MCF 10A (cell line): ENCODE measurements at places on chromosomes 2 and 18. TPM values are rescaled to one million over a fixed set of nuclear protein-coding genes. Genes with fewer than 3 reads are reported as not detected.

GRCh38 chr2:147297820-147298219, 547.0 kb upstream of the ACVR2A start:
- no peak for DNase-seq

GRCh38 chr2:98282109-98282508, 64.1 kb upstream of the CNGA3 start:
- no peak for DNase-seq

Gene SLC8A1
- 1.6 and 1.7 TPM in 2 replicates for total RNA-seq

Gene ERBB4
- not detected in 2 replicates for total RNA-seq
